Activated naive CD4-positive, alpha-beta T cell treated with anti-CD3 and anti-CD28 coated beads, Interleukin-2, amount 50 U/mL, for 72 hours (primary cell): ENCODE measurements at places on chromosomes 2 and 18. TPM values are rescaled to one million over a fixed set of nuclear protein-coding genes. Genes with fewer than 3 reads are reported as not detected.

CPO gene
- not detected for total RNA-seq

VWA3B gene
- not detected for total RNA-seq

CNOT11 gene
- total RNA-seq: 46.1 TPM

ZSCAN30 gene
- 17.6 TPM for total RNA-seq

TRIM43 gene
- total RNA-seq: not detected

TWIST2 gene
- not detected for total RNA-seq

SIX2 gene
- not detected for total RNA-seq

EFHD1 gene
- 2.4 TPM for total RNA-seq

MC5R gene
- total RNA-seq: not detected

LRRC30 gene
- not detected for total RNA-seq

TFPI gene
- 0.34 TPM for total RNA-seq

ANKRD30B gene
- total RNA-seq: not detected

TUBB8B gene
- not detected for total RNA-seq

DNA sequence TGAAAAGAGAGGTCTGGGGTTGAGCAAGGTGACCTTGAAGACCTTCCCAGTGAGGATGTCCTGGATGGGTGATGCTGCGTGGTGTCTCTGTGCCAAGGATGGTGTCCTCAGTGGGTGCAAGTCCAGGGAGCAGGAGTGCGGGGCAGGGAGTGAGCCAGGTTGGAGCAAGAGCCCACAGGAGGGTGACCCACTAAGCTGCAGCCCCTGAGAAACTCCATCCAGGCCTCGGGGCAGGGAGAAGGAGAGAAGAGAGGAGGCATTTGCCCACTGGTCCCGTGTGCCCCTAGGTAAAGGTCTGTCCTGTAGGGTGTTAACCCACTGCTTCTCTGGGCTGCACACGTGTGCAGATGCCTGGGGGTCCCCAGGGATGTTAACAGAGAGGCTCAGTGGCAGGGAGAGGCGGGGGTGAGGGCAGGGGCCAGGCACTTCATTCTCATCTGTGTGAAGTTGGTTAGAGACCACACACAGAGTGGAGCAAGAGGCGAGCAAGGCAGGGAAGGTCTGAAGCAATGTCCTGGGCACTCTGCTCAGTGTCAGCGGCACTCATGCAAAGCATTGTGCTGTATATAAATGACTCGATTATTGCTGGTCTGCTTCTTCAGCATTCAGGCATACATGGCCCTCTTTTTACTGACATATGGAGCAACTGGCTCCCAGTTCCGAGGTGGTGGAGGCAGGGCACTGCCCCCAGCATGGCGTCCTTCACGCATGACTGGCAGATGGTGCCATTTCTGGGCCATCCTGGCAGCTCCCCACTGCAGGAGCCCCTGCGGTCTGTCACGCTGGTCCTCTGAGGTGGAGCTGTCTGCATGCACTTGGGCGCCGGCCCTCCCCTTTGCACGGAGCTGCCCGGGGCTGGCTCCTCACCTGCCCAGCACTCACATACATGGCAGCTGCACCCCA is 117.2 kb upstream of the HS6ST1 start:
- DNase-seq: no peak

DNA sequence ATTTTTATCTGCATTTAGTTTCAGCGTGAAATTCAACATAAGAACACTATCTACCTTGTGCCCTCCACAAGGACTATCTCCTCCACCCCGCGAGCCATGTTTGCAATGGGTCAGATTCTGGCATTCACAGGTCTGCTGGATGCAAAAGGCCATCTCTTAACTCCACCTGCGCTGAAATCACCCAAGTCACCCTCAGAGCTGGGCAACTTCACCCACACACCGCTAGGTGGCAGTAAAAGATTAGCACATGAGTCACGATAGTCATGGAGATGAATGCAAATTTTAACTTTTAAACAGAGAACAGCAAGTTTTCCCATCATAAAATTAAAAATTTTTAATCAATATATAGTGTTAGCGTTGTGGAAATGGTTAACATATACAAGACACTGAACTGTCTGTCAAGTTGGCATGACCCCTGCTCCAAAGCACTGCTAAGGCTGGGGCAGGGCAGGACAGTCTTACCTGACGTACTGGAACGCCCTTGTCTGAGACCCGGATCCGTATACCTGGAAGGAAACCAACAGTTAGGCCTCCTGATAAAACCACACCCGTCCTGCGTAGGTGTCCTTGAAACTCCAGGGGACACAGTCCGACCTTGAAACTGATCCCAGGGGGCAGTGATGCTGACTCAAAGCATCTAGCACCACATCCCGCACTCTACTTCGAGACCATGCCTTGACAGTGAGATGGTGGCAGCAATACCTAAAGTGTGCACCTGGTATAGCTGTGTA is 89.6 kb downstream of the UXS1 start:
- peak; percentile 68 for DNase-seq

DNA sequence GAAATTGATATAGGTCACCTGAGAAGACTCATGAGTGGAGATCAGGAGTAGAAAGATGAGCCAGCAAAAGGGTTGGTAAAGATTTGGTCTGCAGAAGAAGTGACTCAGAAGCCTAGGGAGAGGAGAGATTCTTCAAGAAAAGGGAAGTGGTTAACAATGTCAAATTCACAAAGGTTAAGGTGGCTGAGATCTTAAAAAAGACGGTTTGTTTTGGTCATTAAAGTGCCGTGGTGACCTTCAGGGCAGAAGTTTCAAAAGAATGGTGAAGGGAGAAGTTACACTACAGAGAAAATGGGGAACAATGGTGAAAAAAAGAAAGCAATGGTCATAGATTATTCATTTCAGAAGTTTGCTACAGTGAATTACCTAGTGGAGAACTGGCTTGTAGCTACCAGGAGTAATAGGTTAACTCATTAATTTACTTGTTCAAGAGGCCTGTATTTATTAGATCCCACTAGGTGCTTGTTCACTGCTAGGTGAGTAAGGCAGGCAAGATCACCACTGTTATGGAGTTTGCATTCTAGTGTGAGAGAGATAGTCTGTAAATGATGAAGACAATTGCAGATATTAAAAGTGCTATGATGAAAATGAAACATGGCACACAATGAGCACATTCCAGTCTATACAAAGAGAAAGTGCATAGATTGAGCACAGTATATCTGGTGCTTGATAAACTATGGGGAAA is 43.0 kb downstream of the FBXO48 start:
- DNase-seq: no peak

GRCh38 chr2:75276093-75277029 is 77.0 kb upstream of the TACR1 start:
- DNase-seq: no peak

DNA sequence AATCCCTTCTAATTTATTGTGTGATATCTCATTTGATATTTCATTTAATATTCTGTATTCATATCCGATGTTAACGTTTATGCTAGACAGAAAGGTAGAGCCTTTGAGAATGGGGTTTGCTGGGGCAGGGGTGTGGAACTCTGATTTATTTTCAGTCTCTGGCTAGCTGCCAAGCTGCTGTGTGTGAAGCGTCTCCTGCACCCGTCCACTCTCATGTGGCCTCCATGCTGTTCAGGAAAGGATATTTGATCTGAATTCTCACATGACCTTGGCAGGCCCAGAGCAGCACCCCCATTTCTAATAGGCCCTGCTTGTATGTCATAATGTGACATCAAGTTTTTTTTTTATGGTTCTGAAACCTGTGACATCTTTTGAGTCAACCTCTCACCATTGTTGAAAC is 1.6 kb downstream of the IL1R1 start:
- DNase-seq: no peak

- no peak for DNase-seq
Observed at GRCh38 chr2:22842205-22842869, 542.6 kb upstream of the KLHL29 start.

GRCh38 chr2:160199683-160200389 is at the start of gene ITGB6:
ITGB6 (minus strand) TSS chr2:160200272; CDS start chr2:160200063, 209 bp downstream.
- no peak for DNase-seq

DNA sequence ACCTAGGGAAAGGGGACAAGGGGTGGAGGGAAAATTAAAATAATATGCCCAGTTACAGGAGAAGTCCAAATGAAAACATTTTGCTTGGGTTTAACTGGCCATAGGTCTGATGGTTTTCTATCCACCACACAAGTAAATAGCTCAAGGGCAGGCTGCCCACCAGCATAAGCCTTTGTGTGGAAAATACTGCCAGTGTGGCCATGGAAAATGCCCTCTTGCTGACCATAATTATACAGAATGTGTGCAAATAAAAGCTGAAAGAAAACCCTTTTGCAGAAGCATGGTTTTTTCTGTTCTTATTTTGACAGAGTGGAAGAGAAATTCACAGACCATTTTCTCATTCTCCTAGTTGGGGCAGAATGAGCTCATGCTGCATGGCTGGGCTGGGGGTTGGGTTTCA is 111.3 kb upstream of the SIX2 start:
- no peak for DNase-seq

GRCh38 chr2:5677133-5677532 is 15.1 kb upstream of the SOX11 start:
- no peak for DNase-seq

GRCh38 chr2:169765523-169765922 is 31.9 kb downstream of the KLHL23 start:
- no peak for DNase-seq

DNA sequence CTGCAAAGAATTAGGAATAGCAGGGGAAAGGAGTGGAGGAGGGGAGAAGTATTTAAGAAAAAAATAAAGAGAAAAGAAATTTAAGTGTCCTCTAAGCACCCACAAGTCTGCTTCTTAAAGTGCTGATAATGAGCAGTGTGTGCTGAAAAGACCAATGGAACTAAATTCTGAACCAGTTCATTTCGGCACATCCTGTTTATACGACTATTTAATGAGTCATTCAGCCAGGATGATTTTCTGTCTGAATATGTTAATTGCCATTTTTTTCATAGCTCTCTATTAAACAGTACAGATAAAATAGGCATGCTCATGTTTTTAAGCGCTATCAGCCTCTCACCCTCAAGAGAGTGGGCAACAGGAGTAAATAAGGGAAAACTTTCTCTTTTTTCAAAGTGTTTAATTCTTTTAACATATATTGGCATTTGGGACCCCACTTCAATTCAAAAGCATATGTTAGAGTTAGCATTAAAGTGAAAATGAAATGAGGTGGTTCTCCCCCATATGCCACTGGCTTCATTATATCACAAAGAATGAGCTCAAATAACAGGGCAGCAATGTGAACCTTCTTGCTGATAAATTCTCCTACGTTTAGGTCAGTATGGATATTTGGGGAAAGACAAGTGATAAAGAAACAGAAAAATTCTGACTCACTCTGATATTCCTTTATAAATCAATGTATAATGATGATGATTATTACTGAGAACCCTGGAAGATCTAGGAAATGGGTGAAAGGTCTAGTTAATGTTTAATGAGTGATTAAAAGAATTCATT is 87.5 kb downstream of the TCF4 start:
- no peak for DNase-seq

GRCh38 chr2:17816396-17817245 is at the start of gene MSGN1:
MSGN1 (plus strand) TSS chr2:17816460; CDS start chr2:17816519, 59 bp downstream.
- DNase-seq: no peak

GRCh38 chr2:151394509-151394908 is 15.2 kb upstream of the RIF1 start:
- no peak for DNase-seq

DNA sequence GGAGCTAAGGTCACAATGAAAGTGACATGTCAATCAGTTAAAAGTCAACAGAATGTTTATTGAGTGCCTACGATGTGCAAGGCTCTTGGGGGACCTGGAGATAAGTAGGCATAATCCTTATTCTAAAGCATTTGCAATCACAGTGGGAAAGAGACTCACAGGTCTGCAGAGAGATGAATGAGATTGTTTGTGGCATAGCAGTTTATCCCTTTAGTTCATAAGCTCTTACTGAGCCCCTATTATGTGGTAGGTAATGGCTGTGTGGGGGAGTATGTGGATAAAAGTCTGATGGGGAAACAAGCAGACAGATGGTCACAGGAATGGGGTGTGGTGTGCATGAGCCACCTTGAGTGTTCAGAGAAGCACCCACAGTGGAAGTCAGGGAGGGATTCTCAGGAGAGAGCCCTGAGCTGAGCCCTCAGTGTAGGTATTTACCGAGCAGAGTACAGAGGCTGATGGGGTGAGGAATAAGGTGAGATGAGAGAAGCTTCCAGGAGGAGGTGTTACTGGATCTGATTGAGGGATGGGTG is 48.1 kb downstream of the EMILIN2 start:
- no peak for DNase-seq

- DNase-seq: no peak
Observed at GRCh38 chr2:205714058-205714776, 31.9 kb downstream of the NRP2 start.

GRCh38 chr2:151549191-151549590 is 139.5 kb downstream of the RIF1 start:
- no peak for DNase-seq

GRCh38 chr2:75607988-75608683 is 38.4 kb upstream of the MRPL19 start:
- DNase-seq: no peak

DNA sequence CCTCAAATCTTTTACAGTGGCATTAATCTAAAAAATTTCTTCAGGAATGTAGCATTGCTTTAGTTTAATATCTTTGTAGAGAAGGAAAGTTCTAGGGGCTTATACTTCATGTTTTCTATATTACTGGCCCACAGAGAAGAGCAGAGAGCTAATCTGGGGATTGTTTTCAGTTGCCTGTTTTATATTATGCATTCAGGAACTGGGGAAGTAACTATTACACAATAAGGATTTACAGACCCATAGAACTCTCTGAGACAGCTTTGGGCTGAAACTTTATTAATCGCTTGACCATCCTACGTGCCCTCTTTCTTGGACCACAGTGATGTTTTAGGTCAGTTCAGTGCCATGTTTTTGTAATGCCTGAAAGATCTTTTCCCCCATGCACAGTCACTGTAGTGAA is 29.9 kb downstream of the BIRC6 start:
- no peak for DNase-seq

GRCh38 chr2:44674473-44675284 is 266.8 kb upstream of the SIX3 start:
- no peak for DNase-seq

DNA sequence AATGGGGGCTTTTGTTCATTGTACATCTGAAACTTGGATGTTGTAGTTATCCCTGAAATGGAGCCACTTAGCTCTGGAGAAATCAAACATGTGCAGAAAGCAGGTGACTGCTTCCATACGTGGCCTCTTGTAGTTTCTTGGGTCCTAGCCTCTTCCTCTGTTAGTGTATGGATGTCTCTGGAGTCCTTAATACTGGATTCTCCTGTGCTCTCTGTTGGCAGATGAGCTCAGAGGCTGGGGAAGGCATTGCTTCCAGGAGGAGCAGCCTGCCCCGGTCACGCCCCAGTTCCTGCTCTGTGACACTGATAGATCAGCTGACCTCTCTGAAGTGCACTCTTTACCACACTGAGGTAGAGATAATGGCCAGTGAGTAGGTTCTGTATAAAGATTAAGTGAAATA is 176.2 kb downstream of the LDLRAD4 start:
- no peak for DNase-seq

DNA sequence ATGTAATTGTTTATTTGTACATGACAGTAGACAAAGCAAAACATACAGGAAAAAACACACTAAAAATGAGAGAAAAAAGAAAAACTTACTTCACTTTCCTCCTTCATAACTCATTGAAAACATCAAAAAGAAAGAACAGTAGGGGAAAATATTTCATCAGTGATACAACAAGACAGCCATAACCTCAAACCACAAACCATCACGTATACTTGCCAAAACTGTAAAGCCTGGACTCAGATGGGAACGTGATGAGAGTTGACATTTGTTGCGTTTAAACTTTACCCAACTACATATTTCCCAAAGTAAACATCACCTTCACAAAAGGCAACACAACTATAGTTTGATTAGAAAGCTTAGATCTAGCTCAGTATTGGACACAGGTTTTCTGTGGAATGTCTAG is 278.2 kb upstream of the COL3A1 start:
- no peak for DNase-seq

- DNase-seq: no peak
Observed at GRCh38 chr2:114261366-114261765, 181.1 kb upstream of the DPP10 start.

- no peak for DNase-seq
Observed at GRCh38 chr18:51049137-51049536, 19.1 kb downstream of the SMAD4 start.
